ENCODE measurements at places on chromosomes 3 and 15.

DNA sequence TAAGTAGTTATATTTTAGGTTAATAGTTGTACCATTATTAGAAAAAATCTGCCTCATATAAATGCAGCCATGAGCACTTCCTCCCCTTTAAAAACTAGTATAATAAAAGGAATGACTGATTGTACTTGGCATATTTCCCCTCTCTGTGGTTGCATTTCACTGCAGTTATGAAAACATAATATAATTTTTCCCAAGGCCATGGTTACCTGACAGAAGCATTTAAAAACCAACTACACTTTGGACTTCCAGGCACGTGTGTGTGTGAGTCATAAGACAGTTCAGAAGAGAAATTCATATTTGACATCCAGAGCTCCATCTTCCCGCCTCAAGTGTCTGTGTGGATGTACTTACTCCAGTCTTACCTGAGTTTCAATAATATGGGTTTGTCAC, 828.2 kb upstream of the CFAP20DC start:
- no peak for DNase-seq

DNA sequence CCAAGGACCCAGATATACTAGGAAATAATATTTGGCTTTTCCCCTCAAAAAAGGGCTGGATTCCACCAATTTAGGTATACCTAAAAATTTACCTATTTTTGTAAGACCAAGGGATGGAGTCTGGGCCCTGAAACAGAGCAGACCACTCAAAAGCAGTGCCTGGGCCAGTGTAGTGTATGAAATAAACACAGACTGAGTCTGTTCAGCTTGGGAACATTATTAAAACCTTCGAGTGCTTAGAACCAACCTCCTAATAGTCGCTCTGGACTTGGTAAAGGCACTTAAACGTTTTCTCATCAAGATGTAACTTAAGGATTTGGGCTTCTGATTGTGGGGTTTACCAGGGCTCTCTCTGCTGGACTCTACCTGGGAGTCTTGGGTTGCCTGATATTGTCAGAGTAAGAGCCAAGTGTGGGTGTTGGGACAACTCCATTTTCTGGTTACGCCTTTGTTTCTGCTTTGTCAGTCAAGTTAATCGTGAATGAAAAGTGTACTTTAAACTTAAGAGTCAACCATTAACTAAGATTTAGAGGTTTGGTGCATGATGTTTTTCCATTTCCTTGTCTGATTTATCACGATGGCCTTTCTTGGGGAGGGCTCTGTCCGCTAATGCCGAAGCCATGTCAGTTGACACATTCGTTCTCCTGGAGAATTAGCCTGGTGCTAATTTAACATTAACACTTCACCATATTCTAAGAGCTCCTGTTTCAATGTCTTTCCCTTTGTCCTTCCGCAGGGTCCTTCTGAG, 221.0 kb upstream of the TPM1 start:
- DNase-seq, result no peak

DNA sequence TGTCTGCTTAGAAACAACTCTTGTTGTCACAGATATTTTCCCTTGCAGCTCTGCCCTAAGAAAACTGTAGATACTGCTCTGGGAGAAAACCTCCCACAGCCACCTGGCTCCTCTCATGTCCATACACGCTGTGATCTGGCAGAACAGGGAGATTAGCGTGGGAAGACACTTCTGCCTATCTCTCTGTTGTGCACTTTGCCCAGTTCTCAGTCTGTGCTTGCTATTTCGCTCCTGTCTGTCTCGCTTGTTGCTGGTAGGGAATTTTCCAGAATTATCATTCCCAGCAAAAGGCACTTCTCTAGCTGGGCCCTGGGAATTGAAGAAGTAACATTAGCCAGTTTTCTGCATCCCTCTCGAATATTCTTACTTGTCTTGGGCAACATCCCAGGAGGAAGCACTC, 8.1 kb upstream of the GATM start:
- no peak for DNase-seq

GRCh38 chr15:60195611-60196010, 191.5 kb downstream of the FOXB1 start:
- no peak for DNase-seq

DNA sequence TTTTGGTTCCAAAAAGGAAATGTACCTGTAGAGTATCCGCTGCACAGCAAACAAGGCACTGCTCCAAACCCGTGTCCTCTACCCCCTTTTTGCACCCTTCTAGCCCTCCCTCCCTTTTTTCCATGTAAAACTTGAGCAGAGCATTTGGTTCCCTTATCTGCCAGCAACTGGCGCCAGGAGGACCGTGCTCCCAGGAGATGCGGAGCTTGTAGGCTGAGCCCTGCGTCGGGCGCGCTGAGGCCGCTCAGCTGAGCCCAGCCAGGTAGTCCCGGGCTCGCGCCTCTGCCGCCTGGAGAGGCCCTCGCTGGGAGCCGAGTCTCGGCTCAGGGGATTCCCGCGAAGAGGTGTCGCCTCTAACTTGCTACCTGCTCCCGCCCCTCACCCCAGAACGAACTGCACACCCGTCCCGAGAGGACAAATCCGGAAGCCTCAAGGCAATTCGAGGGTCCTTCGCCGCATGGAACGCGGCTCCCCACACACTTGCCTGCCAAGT, 575 bp downstream of the TRPM7 start:
- DNase-seq, result peak; percentile 32

DNA sequence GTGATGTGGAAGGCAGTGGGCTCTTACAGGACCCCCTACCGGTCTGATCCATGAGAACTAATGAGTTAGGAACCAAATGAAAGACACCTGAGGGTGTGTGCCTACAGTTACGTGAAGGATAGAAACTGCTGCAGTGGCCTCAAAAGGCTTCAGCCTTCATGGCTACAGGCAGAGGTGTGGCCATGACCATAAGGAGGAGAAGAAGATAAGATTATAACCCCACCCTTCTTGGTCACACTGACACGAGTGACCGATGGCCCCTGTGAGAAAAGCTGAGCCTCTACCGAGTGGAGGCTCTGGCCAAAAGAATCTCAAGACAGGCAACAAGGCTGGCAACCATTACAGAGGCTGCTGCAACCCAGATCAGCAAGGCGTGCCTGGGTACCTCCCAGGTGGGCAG, 6.3 kb downstream of the RFT1 start:
- no peak for DNase-seq

DNA sequence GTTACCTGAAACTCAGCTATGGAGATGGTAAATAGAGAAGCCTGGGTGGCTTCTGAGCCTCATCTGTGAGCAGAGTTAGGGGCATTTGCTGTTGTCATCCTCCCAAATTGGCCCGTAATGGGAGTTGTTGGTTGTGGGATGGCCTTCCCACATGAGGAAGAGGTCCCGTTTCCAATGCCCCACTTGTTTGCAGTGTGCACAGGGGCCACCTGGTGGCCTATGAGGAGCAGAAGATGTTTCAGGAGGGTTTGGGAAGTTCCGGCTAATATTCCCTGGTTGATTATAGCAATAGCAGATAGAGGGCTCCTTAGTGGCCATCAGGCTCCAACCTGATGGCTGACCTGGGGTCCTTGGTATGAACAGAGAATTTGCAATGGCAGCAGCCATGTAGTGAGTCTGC, 1546.5 kb downstream of the OTOL1 start:
- DNase-seq, result no peak

DNA sequence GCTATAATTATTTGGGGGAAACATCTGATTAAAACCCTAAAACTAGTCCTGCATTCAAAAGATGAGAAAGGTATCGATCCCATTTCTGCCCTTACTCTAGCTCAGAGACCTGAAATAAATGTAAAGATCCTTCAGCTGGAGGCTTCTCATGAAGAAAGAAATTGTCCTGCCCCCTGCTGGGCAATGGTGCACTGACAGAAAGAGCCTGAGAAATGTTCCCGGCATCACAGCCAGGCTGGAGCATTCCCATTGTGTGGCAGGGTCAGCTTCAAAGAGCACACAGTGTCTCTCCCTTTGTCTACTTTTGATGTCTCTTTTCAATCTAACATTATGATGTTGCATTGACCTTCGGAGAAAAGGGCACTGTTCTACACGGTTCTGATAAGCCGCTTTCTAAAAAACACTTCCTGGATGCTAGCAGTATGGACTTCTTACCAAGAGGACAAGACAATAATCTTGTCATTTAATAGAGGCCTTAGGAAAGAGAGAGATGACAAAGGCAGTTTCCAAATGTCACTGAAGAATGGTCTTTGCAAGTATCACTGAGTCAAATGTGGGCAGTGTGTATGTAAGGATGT, 287.5 kb downstream of the MAGI1 start:
- no peak for DNase-seq

DNA sequence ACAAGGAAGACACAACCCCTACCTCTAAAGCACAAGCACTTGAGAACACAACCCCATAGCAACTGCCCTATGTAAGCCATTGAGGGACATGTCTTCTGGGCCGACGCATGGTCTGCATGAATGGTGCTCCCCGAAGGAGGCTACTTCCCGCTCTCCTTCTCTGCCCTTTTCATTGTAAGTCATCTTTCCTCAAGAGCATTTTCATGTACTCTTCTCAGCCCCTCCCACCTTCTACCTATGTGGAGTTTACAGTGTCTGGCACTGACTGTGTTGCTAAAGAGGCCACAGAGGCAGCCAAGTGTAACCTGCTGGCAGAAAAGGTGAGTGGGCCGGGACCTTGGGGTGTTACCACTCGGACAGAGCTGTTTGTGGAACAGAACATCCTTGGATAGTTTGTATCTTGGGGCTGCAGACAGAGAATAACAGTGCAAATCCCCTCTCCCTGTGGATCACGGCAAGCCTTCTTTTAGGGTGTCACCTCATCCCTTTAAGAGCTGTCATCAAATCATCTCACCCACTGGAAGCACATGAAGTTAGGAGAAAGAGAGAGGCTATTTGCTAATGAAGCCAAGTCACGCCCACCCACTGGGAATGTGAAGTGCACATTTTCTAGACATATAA, 5.6 kb downstream of the AHSG start:
- DNase-seq, result no peak

- no peak for DNase-seq
Measured at GRCh38 chr15:58086491-58086890, 21.0 kb upstream of the ALDH1A2 start.

DNA sequence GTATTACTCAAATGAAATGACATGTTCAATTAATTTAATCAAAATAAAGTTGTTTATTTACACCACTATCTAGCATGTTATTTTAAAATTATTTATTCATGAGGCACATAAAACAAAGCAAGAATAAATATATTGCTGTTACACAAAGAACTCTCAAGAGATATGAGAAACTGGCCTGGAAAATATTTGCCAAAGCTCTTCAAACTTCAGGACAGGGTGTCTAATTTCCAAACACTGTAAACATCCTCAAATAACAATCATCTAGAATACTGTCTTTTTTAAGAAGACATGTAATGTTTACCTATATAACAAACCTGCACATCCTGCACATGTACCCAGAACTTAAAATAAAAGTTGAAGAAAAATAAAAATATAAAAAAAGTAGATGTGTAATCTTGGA, 876.6 kb downstream of the TUSC7 start:
- no peak for DNase-seq

- no peak for DNase-seq
Measured at GRCh38 chr3:2172561-2173171, 74.0 kb downstream of the CNTN4 start.

DNA sequence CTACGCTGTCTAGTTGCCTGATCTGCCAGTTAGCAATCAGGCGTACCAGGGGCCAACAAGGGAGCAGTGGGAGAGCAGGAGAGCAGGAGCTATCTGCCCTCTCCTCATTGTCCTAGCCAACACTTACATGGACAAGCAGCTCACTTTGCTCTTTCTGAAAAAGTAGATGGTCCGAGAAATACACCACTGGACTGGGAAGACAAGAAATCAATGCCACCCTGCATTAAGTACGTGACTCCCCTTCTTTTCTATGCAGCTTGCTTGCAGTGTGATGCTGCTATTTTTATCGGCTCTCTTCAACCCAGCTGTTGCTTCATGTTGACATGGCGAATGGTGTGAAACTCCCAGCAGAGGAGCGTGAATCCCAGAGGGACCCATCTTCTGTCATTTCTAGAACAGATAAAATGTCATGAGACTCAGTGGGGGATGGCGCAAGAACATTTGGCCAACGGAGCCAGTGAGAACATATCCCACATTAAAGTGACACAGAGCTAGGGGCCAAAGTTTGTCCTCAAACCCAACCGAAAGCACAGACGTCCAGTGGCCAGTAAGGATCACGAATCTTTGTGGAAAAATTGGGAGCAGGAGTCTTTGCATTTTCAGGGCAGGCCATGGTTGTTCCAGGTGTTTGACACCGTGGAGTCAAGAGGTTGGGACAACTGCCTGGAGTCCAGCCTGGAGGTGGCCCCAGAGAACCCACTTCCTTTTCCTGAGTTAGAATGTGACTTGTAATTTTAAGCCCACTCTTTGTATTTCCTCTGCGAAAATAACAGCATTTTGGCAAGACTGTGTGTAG, 53.7 kb upstream of the MEF2A start:
- DNase-seq, result no peak

- DNase-seq, result no peak
Measured at GRCh38 chr3:31462050-31462569, 70.6 kb upstream of the STT3B start.

GRCh38 chr15:39317225-39317624, 263.7 kb upstream of the THBS1 start:
- no peak for DNase-seq

GRCh38 chr3:168878655-168879054, 782.9 kb upstream of the GOLIM4 start:
- no peak for DNase-seq

GRCh38 chr3:157906627-157907026, 199.6 kb downstream of the SHOX2 start:
- no peak for DNase-seq
